Stimulated activated CD8-positive, alpha-beta memory T cell treated with anti-CD3 and anti-CD28 coated beads, Interleukin-15, amount 100 ng/mL, for 24 hours (primary cell): ENCODE measurements at places on chromosomes 2 and 18.

DNA sequence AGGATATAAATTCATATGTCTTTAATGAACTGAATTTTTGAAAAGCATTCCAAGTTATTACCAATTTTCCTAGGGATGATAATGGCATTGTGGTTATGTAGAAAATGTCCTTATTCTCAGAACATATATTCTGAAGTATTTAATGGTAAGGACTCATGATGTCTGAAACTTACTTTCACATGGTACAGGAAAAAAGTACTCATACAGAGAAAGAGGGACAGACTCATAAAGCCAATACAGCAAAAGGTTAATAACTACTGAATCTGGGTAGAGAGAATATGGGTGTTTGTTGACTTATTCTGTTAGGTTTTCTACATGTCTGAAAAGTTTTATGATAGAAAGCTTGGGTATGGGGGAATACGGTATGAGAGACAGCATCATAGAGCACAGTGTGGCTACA is 84.3 kb upstream of the SERTAD2 start:
- DNase-seq: no peak

DNA sequence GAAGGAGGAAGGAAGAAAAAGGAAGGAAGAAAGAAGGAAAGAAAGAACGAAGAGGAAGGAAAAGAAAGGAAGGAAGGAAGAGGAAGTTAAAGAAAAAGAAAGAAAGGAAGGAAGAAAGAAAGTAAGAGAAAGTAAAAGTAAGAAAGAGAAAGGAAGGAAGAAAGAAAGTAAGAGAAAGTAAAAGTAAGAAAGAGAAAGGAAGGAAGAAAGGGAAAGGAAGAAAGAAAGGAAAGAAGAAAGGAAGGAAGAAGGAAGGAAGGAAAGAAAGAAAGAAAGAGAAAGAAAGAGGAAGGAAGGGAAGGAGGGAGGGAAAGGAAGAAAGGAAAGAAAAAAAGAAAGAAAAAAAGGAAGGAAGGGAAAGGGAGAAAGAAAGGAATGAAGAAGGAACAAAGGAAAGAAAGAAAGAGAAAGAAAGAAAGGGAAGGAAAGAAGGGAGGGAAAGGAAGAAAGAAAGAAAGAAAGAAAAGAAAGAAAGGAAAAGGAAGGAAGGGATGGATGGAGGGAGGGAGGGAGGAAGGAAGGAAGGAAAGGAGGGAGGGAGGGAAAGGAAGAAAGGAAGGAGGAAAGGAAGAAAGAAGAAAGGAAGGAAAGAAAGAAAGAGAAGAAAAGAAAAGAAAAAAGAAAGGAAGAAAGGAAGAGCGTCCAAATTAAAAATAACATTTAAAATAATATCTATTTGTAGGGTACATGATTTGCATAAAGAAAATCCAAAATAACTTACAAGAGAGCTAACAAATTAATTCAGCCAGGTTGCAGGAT is 827.9 kb downstream of the TSN start:
- DNase-seq: no peak

GRCh38 chr2:191209340-191209739 is 35.9 kb upstream of the MYO1B start:
- no peak for DNase-seq

- no peak for DNase-seq
Measured at GRCh38 chr2:100247256-100248043, 74.9 kb downstream of the LONRF2 start.

GRCh38 chr18:77168811-77169311 is 36.3 kb upstream of the MBP start:
- DNase-seq: no peak

- DNase-seq: no peak
Measured at GRCh38 chr2:230137902-230138539, 69.3 kb upstream of the SLC16A14 start.

DNA sequence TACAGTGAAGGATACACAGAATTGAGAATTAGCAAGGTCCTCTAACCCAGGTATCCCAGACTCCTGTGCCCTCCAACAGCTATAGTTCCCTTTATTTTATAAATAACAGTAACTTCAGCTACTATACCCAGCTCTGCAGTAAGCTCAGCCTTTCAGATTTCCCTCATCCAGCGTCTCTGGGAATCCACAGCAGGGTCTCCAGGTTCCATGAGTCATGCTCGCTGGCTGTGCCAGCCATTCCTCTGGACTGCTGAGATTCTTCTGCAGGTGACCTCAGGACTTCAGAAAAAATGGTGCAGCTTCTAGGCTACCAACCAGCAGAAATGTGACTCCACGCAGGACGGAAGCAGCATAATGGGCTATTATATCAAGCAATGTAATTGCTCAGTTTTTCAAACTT is 419.3 kb downstream of the ZNF516 start:
- no peak for DNase-seq

- no peak for DNase-seq
Measured at GRCh38 chr2:26650713-26651469, 9.7 kb upstream of the CIB4 start.

GRCh38 chr2:126839796-126840195 is 58.9 kb upstream of the TEX51 start:
- no peak for DNase-seq

DNA sequence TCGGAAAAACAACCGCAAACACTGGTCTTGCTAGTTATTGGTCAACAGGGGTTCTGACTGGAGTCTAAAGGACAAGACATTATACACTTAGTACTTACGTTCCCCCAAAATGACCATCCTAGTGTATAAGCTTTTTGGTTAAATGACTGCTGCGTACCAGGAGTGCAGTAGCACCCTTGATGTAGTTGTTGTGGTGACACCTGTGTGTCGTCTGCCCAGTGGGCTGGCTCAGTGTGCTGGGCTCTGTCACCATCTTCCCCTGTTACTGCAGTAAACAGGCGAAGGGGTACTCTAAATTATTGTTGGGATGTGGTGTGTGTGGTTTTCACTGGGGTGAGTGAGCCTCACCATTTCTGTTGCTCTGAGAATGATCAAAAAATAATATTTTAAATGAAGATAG is 76.2 kb downstream of the MAPRE2 start:
- no peak for DNase-seq

DNA sequence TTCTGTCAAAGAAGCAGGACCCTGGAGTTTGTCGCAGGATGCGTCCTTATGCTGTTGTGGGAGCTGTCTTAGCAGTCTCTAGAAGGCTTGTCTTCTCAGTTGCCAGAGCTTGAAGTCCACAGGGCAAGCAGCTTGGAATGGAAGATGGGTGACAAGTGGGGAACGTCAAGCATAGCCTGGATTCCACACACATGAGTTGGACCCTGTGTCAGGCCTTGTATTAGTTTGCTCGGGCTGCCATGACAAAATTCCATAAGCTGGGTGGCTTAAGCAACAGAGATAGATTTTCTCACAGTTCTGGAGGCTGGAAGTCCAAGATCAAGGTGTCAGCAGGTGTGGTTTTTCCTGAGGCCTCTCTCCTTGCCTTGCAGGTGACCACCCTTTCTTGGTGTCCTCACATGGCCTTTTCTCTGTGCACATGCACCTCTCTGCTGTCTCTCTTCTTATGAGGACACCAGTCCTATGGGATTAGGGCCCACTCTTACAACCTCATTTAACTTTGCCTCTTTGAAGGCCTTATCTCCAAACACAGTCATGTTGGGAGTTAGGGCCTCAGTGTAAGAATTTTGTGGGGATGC is 51.3 kb downstream of the THNSL2 start:
- no peak for DNase-seq

GRCh38 chr18:24016643-24017042 is 2.1 kb downstream of the TTC39C start:
- no peak for DNase-seq

DNA sequence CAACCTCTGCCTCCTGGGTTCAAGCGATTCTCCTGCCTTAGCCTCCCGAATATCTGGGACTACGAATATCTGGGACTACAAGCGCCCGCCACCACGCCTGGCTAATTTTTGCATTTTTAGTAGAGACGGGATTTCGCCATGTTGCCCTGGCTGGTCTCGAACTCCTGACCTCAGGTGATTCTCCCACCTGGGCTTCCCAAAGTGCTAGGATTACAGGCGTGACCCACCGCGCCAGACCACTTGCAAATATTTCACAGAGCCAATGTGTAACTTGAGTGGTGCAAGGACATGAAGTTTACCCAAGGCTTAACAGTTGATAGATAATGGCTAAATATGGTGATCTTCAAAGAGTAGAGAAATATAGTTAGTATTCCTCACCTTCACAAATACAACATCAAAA is 14.1 kb upstream of the MTIF2 start:
- no peak for DNase-seq

GRCh38 chr2:143682436-143683055 is 553.3 kb downstream of the ARHGAP15 start:
- no peak for DNase-seq

- no peak for DNase-seq
Measured at GRCh38 chr2:133496501-133497269, 71.6 kb downstream of the NCKAP5 start.

DNA sequence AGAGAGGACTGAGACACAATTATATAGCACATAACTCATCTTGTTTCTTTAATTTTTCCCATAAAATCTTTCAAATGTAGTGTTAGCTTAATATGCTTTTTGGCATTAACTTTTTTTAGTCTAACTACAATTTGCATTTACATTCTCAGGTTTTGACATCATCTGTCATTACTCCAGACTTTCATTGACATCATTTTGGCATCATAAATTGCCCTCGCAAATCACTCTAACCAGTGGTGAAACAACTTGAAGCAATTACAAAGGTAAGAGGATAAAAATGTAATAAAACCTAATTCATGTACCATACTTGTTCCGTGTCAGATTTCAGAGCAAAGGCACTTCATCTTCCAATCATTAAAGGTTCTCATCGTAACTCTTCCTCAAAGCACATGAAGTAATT is 41.4 kb downstream of the RFX8 start:
- DNase-seq: no peak

DNA sequence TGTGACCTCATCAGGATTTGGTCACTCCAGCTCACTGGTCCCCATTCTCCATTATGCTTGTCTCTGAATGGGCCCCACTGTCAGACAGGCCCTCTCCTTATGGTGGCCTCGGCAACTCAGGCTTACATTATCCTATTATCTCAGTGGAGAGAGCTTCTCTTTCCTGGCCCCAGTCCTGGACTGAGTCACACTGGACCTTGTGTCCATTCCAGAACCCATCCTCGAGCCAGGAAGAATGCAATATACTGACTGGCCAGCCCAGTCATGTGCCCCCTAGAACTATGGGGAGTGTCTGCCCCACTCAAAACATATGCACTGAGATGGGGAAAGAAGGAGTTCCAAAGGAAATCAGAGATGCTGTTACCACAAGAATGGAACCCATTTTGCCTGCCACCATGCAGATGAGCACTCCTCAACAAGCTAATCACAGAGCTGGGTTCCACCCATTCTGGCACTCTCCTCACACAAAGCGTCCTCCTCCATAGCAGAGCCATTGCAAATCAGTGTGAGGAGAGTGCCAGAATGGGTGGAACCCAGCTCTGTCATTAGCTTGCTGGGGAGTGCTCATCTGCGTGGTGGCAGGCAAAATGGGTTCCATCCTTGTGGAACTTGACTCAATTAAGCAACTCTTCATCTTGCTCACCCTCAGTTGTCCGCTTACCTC is 71.9 kb downstream of the CHRNA1 start:
- DNase-seq: no peak
